ENCODE measurements at places on chromosomes 4 and X.

DNA sequence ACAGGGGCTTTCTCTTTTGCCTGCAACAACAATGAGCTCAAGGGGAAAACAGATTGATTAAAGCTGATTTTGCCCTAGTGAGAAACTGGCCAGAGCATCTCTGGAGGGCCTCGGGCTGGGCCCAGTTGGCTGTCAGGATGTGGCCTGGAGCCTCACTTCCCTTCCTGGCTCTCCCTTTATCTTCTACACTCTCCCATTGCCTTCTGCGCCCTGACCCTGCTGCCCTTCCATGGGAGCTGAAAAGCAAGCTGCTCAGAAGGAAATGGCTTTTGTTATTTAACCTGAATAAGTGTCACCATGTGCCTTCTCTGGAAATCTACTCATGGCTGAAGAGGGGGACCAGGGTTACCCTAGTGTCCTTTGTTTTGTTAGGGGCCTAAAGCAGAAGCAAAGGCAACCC, 43.8 kb downstream of the NHSL2 start:
- DNase-seq: no peak

- DNase-seq: no peak
Measured at GRCh38 chrX:39175418-39176057, 374.3 kb downstream of the MID1IP1 start.

DNA sequence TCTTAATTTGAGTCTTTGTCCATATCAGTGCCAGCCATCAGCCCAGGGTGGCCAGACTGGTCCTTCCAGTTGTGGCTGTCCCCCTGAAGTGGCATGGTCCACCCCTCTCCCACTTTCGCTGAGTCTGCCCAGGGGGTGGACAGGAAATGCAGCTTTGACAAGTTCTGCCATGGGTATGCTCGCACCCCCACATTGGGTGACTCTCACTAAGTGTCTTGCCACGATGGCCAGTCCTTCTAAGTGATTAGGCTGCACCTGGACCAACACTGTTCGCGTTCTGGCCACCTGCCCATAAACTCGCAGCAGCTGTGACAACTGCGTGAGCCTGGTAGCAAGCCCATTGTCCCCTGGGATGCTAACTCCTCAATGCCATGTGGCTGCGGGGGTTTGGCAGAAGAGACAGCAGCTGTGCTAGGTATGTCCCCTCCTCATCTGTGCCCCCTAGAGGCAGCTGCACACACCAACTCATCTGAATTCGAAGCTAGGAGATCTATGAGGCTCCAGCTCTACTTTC, 10.0 kb upstream of the LNX1 start:
- no peak for DNase-seq

DNA sequence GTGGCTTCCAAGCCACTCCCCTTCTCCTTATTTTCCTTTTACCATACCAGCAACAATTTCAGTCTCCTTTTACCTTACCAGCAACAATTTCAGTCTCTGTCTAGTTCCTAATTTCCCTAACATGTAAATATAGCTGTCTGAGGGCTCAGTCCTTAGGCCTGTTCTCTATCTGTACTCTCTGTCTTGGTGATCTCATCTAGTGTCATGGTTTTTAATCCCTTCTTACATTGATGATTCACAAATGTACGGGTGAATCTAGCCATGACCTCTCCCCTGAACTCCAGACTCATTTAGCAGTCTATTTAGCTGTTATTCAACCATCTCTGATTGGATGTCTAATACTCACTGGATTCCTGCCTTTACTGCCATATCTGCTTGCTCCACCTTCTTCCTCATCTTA, 7.2 kb downstream of the IL15 start:
- DNase-seq: peak; percentile 69

- no peak for DNase-seq
Measured at GRCh38 chr4:105715692-105716278, 7.2 kb downstream of the GSTCD start.

DNA sequence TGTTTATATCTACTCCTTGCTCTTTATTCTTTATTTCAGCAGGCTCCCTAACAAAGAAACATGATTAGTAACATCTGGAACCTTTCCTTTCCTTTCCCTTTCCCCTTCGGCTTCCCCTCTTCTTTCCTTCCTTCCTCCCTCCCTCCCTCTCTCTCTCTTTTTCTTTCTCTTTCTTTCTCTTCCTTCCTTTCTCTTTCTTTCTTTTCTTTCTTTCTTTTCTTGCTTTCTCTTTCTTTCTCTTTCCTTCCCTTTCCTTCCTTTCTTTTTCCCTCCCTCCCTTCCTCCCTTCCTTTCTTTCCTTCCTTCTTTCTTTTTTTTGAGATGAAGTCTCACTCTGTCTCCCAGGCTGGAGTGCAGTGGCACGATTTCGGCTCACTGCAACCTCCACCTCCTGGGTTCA, 30.7 kb upstream of the RBMX start:
- DNase-seq: no peak

- DNase-seq: no peak
Measured at GRCh38 chr4:145626623-145626982, 7.4 kb downstream of the MMAA start.

- DNase-seq: no peak
Measured at GRCh38 chr4:169617306-169617705, 3.1 kb upstream of the CLCN3 start.
